DMS 273 treated with DMSO at 0.1 percent for 48 hours (cell line): ENCODE measurements at places on chromosomes 1 and 21.

DNA sequence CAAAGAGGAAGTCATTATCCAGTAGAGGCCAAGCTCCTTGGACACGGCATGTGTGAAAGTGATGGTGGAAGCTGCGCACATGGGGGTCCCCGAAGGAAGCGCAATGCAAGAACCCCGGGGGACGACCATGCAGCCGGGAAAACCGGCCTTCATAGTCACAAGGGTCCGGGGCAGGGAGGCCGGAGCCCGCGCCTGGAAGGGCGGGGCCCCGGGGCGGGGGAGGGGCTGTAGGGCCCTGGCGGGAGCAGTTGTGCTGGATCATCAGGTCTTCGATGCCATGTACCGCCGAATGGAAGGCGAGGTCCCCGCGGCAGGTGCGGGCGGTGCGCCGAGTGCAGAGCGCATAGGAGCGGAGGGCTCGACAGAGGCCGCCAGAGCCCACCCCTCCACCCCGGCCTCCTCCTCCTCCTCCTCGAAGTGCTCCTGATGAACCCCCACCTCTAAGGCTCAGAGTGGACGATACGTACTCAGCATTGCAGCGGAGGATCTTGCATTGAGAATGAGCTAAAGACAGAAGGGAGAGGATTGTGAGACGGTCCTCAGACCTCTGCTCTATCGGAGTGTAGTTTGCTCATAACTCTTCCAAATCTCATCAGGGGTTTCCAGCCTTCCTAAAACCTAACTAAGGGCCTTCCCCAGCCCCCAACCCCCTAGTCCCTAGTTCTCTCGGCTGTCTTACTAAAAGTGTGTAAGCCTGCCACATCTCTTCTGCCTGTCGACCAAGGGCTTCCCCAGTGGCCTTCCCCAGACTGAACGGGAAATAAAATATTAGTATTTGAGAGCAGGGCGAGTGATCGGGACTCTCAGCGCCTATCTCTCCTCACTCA, 2.1 kb downstream of the HJV start:
- DNase-seq = no peak

- no peak for DNase-seq
Measured at GRCh38 chr1:59856725-59857338, 42.1 kb downstream of the HOOK1 start.

DNA sequence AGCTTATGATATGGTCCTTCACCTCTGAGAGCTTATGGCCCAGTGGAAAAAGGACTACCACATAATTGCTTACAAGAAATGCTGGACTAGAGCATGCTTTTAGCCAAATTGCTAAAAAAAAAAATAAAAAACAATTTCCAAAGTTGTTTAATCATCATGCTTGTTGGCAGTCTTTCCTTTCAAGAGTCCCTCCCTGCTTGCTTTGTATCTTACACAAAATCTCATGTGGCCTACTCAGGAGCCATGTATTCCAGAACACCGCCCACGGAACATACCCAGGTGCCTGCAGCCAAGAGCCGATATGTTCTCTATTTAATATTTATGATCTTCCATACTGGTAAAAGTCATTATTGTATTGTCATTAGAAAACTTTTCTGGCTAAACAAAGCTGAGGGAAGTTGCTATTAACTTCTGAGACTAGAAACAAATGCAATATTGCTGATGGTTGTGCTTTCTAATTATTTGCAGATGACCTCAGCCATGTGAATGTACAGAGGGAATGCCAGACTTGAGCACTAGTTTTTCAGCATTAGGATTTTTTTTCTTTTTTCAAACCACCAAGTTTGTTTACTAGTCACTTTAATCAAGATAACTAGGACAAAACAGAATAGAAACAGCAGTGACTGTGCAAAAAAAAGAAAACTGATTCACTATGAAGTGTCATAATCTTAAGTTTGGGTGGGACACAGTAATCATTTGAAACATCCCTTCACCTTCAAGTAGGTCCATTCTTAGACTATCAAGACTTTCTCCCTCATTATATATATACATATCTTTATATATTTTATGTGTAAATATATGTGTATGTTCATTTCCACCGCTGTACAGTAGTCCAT, 129.3 kb upstream of the GORAB start:
- DNase-seq = no peak

DNA sequence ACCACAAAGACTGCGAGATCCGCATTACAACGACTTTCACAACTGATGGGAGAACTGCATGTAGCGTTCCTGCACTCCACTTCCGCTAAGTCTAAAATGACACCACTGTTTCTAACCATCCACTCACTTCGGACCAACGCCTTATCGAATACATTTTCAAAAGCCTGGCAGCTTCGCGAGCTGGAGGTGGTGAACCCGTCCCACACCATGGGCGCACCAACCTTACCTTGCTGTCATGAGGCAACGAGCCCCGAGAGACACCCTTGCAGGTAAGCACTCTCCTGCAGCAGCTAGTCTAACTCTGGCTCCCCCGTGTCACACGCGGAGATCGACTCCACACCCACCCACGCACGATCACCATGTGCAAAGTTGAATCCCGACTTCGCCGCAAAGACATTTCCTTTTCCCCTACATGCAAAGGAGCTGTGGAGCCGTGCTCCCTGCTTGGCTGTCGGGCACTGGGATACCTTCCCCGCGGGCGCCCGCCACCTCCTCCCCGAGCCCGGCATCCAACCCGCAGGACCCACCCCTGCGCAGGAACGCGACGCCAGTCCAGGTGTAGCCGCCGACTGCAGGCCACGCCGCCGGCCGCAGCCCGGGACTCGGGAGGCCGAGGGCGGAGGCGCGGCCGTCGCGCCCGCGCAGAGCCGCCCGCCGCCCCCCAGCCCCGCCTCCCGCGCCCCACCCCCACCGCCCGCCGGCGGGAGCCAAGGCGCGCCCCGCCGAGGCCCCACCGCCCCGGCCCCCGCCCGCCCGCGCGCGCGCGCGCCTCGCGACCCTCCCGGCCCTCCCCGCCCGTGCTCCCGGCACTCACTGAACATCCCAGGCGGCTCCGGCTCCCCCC, 629 bp downstream of the TAF5L start:
- no peak for DNase-seq

GRCh38 chr21:21102896-21103295, 104.7 kb downstream of the NCAM2 start:
- DNase-seq = no peak

- no peak for DNase-seq
Measured at GRCh38 chr1:225772848-225773247, 4.8 kb upstream of the SRP9 start.

DNA sequence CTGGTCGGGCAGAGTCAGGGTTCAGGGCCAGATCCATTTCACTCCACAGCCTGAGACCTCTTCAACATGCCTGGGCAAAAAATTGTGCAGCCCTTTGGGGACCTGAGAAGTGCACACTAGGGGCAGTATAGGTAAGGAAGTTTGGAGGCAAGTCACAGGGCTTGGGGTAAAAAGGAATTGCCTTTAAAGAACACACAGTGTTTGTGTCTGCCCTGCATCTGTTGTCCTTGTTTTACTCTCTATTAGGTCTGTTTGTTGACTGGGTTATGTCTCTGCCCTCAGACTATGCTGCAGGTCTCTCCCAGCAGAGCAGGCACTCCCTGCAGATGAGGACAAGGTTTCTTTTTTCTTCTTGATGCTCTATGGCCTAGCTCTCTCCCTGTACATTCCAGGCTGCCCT, 22.0 kb downstream of the LDLRAD2 start:
- DNase-seq = no peak

- DNase-seq = no peak
Measured at GRCh38 chr1:6303397-6304012, 42.6 kb upstream of the GPR153 start.

GRCh38 chr1:53583021-53583867, 124.0 kb downstream of the DMRTB1 start:
- DNase-seq = no peak

- DNase-seq = peak; percentile 81
Measured at GRCh38 chr1:48003741-48004531, 6.8 kb upstream of the TRABD2B start.

- DNase-seq = no peak
Measured at GRCh38 chr1:235054936-235055335, 73.7 kb downstream of the TOMM20 start.

DNA sequence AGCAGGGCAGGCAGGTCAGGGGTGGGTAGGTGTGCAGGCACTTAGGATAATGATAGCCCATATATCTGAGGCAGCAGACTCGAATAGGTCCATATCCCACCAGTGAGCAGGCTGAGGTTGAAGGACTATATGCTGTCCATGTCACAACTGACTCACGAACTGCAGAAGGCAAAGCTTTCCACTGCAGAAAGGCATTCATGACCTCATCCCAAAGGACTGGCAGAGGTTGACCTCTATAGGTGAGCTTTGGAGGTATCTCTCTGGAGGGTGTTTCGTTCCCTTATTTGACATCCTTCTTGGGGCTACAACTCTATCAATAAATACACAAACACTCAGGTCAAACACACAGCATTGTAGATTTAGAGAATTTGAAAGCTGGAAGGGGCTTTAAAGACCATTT, 42.8 kb upstream of the MARK1 start:
- no peak for DNase-seq
